CD4-positive, alpha-beta T cell (primary cell): ENCODE measurements at places on chromosomes 2 and 18. TPM values are rescaled to one million over a fixed set of nuclear protein-coding genes. Genes with fewer than 3 reads are reported as not detected.

DNA sequence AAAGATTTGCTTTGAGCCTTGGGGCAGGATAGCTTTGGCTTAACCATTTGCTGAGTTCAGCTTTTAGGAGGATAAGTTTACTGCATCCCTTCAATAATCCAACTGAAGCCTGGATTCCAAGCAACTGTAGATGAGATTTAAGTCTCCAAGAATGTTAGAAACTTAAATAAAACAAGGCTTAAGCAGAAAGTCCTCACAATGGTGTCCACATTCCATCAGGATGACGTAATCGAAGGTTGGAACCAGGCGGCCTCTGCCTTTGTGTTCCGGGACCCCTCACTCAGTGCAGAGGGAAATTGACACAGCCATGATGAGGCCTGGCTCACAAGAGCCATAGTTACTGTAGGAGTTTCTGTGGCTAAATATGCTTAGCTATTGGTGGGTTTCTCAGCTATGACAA is 260.4 kb downstream of the LPIN1 start:
- H3K36me3 ChIP-seq: no peaks in the 10 kb centered on the region
- no peak overlapping the region for H3K4me3 ChIP-seq
- H3K27ac ChIP-seq: no peak overlapping the region
- peaks cover 13% of the 10 kb centered on the region for H3K4me1 ChIP-seq
- no peak for DNase-seq
- H3K27me3 ChIP-seq: no peaks in the 10 kb centered on the region

DNA sequence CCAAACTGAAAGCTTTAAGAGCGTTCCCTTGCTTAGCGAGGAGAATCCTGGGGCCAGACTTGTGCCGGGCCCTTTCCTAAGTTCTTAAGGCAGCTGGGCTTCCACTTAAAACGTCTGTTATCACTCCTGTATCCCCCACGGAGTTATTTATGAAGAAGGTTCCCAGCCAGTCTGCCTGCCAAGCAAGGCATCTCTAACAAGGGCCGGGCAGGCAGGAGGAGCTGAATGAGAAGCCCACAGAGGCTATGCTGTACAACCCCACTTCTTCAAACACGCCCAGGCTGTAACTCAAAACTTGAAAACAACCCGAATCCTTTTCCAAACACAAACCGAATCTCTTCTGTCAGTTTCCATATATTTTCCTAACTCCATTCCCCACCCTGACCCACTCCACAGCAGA is 39.0 kb upstream of the ZFP36L2 start:
- H3K27ac ChIP-seq: no peak overlapping the region
- no peak for DNase-seq
- H3K4me3 ChIP-seq: no peak overlapping the region
- H3K36me3 ChIP-seq: peaks cover 30% of the 10 kb centered on the region

DNA sequence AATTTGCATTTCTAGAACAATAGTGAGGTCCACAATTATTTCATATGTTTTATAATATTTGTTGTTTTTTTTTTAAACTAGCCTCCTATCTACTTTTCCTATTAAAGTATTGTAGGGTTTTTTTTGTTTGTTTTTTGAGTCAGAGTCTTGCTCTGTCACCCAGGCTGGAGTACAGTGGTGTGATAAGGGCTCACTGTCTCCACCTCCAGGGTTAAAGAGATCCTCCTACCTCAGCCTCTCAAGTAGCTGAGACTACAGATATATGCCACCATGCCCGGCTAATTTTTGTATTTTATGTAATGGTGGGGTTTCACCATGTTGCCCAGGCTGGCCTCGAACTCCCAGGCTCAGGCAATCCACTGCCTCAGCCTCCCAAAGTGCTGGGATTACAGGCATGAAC is 122.5 kb downstream of the SLC39A10 start:
- H3K27ac ChIP-seq: no peak overlapping the region
- no peaks in the 10 kb centered on the region for H3K4me1 ChIP-seq
- no peak for DNase-seq

DNA sequence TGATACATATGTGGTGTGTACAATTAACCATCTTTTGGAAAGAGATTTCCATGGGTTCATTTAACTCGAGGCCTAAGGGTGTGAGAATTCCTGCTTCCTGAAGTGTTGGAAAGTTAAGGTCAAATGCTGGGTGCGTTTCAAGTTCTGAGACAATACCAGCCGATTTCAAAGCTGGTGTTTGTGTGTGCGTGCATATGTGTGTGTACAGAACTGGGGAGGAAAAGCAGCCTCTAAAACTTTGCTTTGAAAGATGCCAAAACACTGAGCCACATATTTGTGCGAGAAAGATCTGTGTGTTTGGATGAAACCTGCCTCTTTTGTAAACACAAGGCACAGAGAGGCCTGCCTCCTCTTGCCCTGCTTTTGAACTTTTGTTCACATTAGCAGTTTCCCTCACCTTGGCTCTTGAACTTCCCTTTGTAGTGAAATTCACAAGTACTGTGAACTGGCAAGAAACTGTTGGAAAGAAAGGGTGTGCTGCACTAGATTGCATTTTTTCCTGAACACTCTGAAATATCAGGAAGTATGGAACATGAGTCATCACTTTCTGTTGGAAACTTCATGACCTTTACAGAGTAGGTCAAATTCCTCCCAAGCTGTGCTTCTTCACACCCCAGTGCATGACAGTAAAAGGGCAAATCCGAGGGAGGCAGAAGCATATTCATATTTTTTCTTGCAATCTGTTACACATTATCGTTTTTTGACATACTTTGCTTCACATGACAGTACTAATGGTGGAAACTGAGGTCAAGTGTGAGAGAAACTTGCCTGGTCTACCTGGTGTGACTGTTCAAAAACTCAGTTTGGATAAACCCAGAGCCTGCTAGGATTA is 20.0 kb upstream of the CAVIN2 start:
- DNase-seq: no peak
- H3K4me3 ChIP-seq: no peak overlapping the region
- H3K27ac ChIP-seq: no peak overlapping the region
- H3K27me3 ChIP-seq: no peaks in the 10 kb centered on the region
- H3K36me3 ChIP-seq: no peaks in the 10 kb centered on the region

DNA sequence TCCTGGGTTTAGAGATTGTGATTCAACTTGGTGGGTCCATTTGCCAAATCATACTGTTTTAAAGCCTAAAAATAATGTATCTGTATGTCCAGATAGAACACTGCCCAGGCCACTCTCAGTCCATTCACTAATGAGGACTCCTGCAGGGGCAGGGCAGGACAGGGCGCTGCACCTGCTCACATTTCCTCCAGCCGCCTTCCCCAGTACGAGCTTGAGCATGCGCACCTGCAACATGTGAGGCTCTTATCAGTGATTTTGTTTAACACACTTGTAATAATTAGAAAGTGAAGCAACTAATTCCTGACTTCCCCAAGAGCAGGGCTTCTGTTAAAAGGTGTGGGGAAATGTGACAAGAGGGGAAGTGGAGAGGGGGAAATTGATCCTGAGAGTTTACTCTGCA is 89.7 kb downstream of the AFF3 start:
- no peak for DNase-seq
- no peaks in the 10 kb centered on the region for H3K36me3 ChIP-seq
- H3K27me3 ChIP-seq: no peaks in the 10 kb centered on the region
- H3K27ac ChIP-seq: no peak overlapping the region

- peaks cover 9% of the 10 kb centered on the region for H3K4me1 ChIP-seq
- H3K27me3 ChIP-seq: no peaks in the 10 kb centered on the region
- no peak overlapping the region for H3K4me3 ChIP-seq
- H3K36me3 ChIP-seq: no peaks in the 10 kb centered on the region
- H3K27ac ChIP-seq: no peak overlapping the region
Measured at GRCh38 chr2:168550670-168551069, 94.6 kb downstream of the CERS6 start.

GRCh38 chr2:168515502-168515901 is 59.4 kb downstream of the CERS6 start:
- no peak for DNase-seq
- no peaks in the 10 kb centered on the region for H3K27me3 ChIP-seq
- no peak overlapping the region for H3K4me3 ChIP-seq
- H3K27ac ChIP-seq: no peak overlapping the region
- no peaks in the 10 kb centered on the region for H3K4me1 ChIP-seq
- H3K36me3 ChIP-seq: no peaks in the 10 kb centered on the region

- no peak for DNase-seq
- H3K36me3 ChIP-seq: no peaks in the 10 kb centered on the region
- peaks cover 34% of the 10 kb centered on the region for H3K27me3 ChIP-seq
- no peak overlapping the region for H3K27ac ChIP-seq
Measured at GRCh38 chr2:80299661-80300060, 4.9 kb downstream of the LRRTM1 start.

DNA sequence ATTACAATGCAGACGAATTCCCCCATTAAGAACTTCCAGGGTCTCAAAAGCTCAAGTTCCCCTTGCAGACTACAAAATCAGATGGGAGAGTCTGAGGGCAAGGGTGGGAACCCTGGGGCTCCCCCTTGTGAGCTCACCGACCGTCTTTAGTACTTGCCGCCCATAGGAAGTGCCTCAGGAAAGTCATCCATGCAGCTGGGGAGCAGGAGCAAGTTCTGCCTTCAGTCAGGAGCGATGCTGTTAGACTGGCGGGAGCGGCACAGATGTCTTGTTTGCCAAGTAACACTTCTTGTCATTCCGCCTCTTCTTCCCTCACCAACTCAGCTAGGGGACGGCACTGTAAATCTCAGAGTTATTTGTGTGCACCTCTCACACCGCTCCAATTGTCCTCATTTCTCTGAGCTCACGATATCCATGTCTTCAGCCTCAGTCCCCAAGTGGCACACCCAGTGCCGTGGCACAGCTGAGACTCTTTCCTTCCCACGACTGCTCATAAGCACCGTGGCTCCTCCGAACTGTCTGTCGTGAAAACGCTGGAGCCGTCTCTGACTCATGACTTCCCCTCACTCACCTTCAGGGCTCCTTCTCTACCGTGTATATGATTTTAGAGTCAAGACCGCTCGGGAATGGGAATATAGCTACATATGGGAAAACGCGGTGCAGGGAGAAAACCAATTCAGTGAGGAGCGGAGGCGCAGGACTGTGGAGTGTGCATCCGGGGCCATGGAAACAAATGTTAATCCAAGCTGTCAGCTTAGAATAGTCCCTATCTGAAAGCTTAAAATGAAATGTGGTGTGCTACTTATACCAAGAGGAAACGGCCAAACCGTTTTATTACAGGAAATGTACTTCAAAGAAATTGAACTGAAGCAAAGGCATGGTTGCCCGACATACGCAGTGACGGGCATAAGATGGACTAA is 34.0 kb downstream of the UXS1 start:
- H3K36me3 ChIP-seq: peaks cover 14% of the 10 kb centered on the region
- H3K4me1 ChIP-seq: peaks cover 60% of the 10 kb centered on the region
- peak overlapping the region; percentile 67 for H3K4me3 ChIP-seq
- peak; percentile 59 for DNase-seq
- H3K27ac ChIP-seq: peak overlapping the region; percentile 83
- no peaks in the 10 kb centered on the region for H3K27me3 ChIP-seq

- no peaks in the 10 kb centered on the region for H3K27me3 ChIP-seq
- no peak overlapping the region for H3K27ac ChIP-seq
- no peak overlapping the region for H3K4me3 ChIP-seq
- DNase-seq: no peak
- H3K36me3 ChIP-seq: peaks cover 31% of the 10 kb centered on the region
Measured at GRCh38 chr2:54986264-54986663, 64.0 kb downstream of the RTN4 start.

- H3K27me3 ChIP-seq: no peaks in the 10 kb centered on the region
- H3K4me1 ChIP-seq: no peaks in the 10 kb centered on the region
Measured at GRCh38 chr2:106800976-106801655, 84.9 kb downstream of the ST6GAL2 start.

DNA sequence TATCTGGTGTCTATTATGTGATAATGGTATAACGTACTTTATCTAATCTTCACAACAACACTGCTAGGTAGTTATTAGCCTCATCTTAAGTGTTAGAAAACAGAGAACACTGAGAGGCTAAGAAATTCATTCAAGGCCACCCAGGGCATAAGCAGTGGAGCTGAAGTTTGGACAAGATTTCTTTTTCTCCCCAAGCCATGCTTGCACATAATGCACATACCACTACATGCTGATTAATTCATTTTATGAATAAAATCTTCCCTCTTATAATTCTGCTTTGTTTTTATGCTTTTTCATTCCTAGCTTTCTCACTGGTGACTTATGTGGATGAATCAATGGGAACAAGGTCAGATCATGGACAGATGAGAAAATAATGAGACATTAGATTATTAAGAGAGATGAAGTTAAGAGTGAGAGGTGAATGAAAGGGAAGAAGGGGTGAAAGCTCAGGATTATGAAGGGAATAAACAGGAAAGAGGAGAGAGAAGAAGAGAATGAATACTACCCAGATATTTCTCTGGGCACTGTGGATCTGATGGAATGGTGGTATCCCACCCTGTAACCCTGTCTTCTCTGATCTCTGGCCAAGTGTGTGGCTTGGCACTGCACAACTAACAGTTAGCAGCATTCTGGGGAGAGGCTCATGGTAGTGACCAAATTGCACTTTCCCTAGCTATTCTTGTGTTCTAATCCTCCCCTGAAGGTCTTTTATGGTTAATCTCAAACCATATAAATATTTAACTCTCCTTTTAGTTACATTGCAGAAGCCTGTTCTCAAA is 17.7 kb upstream of the GALNT3 start:
- DNase-seq: no peak
- no peak overlapping the region for H3K4me3 ChIP-seq
- H3K36me3 ChIP-seq: no peaks in the 10 kb centered on the region
- H3K27me3 ChIP-seq: no peaks in the 10 kb centered on the region

DNA sequence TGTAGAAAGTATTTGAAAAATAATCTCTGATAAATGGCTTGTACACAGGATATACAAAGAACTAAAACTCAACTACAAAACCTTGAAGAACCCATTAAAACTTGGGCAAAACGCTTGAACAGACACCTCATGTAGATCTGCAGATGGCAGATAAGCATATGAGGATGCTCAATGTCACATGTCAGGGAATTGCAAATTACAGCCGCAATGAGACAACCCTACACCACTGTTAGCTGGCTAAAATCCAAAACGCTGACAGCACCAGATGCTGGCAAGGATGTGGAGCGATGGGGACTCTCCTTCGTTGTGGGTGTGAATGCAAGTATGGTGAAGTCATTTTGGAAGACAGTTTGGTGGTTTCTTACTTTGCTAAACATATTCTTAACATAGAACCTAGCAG is 53.7 kb downstream of the SNTG2 start:
- H3K27ac ChIP-seq: no peak overlapping the region
- H3K36me3 ChIP-seq: no peaks in the 10 kb centered on the region
- no peak overlapping the region for H3K4me3 ChIP-seq
- no peaks in the 10 kb centered on the region for H3K4me1 ChIP-seq
- no peaks in the 10 kb centered on the region for H3K27me3 ChIP-seq

- no peak overlapping the region for H3K27ac ChIP-seq
- no peaks in the 10 kb centered on the region for H3K27me3 ChIP-seq
- no peak for DNase-seq
- no peaks in the 10 kb centered on the region for H3K36me3 ChIP-seq
Measured at GRCh38 chr2:145807968-145808367, 1288.0 kb upstream of the ZEB2 start.

RSAD2 gene
- total RNA-seq: 3.9 TPM

CNDP2 gene
- 75.5 TPM for total RNA-seq

CD8A gene
- 1.3 TPM for total RNA-seq

CCDC138 gene
- 4.7 TPM for total RNA-seq

FBXO15 gene
- total RNA-seq: 1.0 TPM

CREB1 gene
- total RNA-seq: 67.1 TPM

SOX11 gene
- not detected for total RNA-seq

FSIP2 gene
- 0.96 TPM for total RNA-seq

SMAD7 gene
- total RNA-seq: 254 TPM

AFF3 gene
- 15.4 TPM for total RNA-seq
